AG04450 (cell line): ENCODE measurements at places on chromosomes 4 and X.

GRCh38 chr4:126221717-126222340 is 907.1 kb downstream of the FAT4 start:
- no peak for DNase-seq

- DNase-seq: no peak
These were observed 110.3 kb downstream of the PRDM5 start for GRCh38 chr4:120812216-120812615.

GRCh38 chr4:156773648-156774357 is 197.8 kb downstream of the PDGFC start:
- no peak for DNase-seq

- no peak for DNase-seq
These were observed 12.7 kb upstream of the RHOXF2B start for GRCh38 chrX:120090208-120090607.

- no peak for DNase-seq
These were observed 804 bp upstream of the GC start for GRCh38 chr4:71784569-71785197.

GRCh38 chr4:188934320-188934962 is 795.2 kb downstream of the TRIML1 start:
- peak; percentile 51 for DNase-seq

- DNase-seq: no peak
These were observed 342.6 kb downstream of the C4orf33 start for GRCh38 chr4:129438456-129438981.

- no peak for DNase-seq
These were observed 137.2 kb upstream of the PGRMC2 start for GRCh38 chr4:128424527-128425497.

DNA sequence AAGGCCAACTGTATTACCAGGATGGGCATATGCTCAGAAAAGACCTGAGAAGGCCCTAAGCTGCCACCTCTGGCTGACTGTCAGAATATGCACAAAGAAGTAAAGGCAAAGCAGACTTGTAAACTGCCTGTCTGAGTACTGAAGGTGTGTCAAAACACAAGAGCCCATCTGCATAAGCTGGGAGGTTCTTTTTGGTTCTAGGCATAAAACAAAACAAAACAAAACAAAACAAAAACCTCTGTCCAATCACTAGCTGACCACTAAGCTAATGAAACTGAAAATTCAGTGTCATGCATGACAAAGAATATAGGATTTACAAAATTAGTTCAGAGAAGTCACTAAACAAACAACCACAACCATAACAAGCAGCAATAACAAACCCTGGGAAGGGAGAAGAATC is 20.6 kb downstream of the SH3D19 start:
- no peak for DNase-seq

DNA sequence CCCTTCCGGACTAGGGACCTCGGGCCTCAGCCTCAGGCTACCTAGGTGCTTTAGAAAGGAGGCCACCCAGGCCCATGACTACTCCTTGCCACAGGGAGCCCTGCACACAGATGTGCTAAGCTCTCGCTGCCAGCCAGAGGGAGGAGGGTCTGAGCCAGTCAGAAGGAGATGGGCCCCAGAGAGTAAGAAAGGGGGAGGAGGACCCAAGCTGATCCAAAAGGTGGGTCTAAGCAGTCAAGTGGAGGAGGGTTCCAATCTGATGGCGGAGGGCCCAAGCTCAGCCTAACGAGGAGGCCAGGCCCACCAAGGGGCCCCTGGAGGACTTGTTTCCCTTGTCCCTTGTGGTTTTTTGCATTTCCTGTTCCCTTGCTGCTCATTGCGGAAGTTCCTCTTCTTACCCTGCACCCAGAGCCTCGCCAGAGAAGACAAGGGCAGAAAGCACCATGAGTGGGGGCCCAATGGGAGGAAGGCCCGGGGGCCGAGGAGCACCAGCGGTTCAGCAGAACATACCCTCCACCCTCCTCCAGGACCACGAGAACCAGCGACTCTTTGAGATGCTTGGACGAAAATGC is at the start of gene WAS:
TSS of gene WAS (plus strand) at position 389 of the 572 bp plus-strand sequence. CDS start at position 444, 55 bp downstream.
- no peak for DNase-seq

DNA sequence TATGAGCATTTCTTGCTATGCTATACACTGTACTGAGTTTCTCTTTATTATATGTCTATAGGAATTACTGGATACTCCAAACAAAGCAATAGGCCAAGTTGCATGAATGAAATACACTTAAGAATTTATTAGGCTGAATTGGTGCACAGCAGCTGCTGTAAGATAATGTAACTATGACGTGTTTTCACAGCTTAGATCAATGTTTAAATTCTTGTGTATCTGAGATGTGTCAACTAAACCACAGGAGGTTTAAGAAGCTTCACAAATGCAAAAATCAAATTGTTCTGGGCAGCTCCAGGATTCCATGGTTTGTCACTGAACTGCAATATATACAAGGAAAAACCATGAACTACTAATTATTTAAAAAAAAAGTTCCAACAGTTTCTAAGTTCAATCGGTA is 156.7 kb downstream of the MAPK10 start:
- no peak for DNase-seq

- DNase-seq: no peak
These were observed 21.4 kb downstream of the CT47C1 start for GRCh38 chrX:119093991-119094735.

- DNase-seq: no peak
These were observed 381.0 kb upstream of the BOD1L1 start for GRCh38 chr4:14008494-14008893.

- DNase-seq: no peak
These were observed 325.2 kb upstream of the AADAT start for GRCh38 chr4:170414961-170415360.

DNA sequence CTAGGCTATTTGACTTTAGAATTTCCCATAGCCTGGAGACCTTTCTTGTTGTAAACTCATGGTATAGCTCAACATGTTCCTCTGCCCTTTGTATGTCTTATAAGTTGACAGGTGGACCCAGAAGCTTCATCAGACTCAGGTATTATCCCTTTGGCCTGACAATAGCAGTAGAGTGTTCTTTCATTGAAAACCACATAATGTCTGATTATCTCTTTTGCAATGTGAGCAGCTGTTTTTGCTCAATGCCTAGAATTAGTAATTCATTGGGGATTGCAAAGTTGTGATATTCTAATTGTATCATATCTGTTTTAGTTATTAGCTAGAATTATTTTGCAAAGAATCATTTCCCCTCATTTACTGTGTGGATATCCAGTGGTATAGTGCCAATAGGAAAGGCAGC is 27.5 kb downstream of the TBC1D19 start:
- no peak for DNase-seq

DNA sequence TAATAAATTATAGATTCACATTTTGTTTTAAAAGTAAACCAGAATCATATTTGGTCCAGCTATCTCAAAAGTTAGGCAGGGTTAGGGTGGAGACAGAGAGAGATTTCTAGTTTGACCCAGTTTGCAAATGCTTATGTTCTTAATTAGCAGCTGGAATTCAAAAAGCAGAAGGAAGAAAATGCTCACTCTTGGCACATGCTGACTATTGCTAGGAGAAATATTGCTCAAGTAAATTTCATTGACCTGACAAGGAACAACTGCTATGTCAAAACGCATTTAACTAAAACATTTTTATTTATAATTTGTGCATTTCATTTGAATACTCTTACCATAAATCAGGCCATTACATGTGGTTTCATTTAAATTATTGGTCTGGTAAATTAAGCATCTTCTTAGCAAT is 131.8 kb downstream of the GLRA3 start:
- no peak for DNase-seq

- DNase-seq: no peak
These were observed 12.7 kb upstream of the PAQR3 start for GRCh38 chr4:78951862-78952472.

DNA sequence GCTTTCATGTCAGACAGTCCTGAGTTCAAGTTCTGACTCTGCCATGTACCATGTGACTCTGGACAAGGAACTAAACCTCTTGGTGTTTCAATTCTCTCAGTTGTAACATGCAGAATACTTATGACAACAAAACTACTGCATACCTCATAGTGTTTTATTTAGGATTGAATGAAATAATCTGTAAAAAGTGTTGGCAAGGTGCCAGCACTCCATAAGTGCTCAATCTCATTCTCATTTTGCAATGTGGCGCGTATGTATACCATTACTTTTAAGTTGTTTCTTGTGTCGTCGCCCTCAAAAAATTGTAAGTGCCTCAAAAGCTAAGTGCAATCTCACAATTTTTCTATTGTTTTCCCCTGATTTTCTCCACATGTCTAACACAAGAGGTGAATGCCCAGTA is 62.5 kb downstream of the IGSF1 start:
- no peak for DNase-seq
